ENCODE measurements at places on chromosomes 3 and 15.

DNA sequence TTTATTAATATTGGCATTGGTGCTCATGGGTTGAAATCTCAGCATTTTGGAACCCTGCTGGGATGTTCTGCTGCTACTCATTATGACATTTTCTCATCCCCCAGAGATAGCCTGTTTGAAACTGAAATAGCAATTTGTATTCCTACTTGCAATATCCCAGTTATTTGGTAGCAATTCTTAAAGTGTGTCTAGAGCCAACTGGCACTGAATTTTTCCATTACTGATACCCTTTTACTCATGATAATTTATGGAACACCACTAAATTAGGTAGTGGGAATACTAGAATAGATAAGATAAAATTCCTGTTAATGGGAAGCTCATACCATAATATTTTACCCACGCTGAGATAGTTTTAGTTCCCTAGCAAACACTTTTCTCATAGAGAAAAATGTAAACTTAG, 309.3 kb downstream of the SV2B start:
- no peak for DNase-seq

DNA sequence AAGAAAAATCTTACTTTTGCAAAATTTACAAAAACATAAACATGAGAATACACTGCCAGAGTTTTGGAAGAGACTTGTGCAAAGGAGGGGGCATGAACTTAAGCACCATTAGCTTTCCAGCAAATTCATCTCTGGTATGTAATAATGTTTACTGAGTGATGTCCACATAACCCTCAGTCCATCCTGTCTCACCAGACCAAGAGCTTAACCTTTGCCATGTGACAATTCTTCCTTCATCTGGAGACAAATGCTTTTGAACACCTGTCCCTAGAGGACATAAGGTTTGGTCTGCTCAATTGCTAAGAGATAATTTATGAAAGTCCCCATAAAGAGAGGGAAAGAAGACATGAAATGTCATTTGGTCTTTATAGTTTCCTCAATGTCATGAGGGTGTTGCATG, 412.3 kb downstream of the ERC2 start:
- DNase-seq = no peak

GRCh38 chr3:42116466-42116865, 25.3 kb downstream of the TRAK1 start:
- no peak for DNase-seq

DNA sequence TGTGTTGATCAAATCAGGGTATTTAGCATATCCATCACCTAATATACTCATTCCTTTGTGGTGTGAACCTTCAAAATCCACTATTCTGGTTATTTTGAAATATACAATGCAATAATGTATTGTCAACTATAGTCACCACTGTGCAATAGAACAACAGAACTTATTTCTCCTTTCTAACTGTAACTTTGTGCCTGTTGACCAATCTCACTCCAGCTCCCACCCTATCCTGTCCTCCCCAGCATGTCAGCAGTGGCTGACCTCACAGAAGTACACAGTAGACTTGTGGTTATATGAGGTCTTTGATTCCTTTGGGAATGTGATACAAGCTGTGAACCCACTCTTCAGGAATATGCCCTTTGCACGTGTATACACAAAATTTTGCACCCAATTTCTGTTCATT, 64.2 kb downstream of the ECT2 start:
- DNase-seq = no peak

DNA sequence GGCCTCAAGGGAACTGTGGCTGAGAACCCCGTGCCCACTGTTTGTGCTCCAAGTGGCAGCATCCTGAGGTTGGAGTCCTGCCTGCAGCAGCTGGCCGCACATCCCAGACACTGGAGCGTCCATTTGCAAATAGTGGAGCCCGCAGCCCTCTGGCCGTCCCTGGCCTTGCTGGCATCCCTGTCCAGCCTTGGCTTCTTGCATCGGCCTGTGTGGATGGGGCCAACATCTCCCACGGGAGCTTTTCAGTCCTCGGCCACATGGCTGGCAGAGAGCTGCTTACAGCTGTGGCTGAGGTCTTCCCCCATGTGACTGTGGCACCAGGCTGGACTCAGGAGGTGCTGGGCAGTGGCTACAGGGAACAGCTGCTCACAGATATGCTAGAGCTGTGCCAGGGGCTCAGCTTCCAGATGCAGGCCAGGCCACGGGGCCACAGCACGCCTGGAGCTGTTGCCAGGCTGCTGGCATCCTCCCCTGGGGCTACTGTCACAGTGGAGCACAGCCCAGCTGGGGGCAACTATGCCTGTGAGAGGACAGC, 71.2 kb downstream of the FAM43A start:
- no peak for DNase-seq

DNA sequence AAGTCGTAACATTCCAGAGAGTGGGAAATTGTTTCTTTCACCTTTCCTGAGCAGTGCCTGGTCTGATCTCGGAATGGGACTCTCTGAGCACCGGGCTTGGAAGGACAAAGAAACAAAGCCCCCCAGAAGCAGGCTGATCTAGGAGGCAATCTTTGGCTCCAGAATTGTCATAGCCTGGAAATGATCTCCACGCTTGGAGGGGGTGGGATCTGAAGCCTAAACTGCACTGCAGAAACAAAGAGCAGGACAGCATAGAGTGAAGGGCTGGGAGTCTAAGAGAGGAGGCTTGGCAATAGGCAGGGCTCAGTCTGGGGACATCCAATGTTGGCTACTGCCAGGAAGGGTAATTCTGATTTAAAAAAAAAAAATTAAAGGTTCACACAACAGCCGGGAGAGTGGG, 1.9 kb downstream of the CRABP1 start:
- DNase-seq = no peak

DNA sequence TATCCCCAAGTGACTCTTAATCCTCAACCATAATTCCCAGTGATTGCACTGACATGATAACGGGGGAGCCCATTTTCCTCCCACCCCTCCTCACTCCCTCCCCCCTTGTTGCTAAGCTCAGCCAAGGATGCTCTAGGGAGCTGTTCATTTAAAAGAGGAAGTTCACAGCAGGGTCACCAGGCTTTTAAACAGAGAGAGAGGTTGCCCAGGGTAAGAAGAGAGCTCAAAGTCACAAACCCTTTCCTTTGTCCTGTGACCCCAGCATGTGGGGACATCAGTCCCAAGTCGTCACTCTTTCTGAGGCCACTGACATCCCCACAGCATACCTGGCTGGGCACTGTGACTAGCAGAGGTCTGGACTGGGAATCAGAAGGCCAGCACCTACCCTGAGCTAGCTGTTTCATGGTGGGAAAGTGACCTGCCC, 144.1 kb downstream of the RORA start:
- no peak for DNase-seq

DNA sequence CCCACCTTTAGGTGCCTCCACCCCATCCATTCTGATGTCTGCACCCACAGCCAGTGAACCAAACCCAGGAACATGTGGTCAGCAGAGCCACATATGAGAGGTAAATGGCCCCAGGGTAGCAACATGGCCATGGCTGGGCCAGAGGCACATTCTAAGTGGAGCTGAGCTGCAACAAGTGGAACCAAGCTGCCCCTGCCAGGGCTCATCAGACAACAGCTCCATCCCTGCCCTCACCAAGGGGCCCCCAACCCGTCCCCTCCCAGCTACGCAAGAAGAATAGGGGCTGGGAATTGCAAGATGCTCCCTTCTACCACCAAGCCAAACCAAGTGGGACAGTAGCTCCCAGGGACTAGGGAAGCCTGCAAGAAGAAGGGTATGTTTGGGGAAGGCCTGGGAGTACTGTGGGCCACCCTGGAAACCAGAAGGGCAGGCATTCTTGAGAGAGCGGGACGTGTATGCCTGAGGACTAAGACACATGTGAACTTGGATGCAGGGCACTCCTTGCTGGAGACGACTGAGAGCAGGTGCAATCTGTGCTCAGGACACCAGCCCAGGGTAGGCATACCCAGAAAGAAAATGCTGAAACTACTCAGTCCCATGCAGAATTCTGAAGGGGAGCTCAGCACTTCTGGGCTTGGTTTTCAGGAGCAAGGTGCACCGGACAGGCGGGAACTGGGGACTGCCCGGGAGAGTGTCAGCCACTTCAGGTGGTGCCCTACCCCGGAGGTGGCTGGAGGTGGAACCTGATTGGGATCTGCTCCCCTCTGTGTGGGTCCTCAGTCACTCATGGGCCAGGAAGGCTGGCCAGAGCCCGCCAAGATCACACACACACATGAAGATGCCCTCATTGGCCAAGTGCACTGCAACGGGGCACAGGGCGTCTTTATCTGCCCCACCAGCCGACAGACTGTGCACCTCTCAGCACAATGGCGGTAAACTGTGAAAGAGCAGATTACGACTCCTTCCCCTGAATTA, 9.5 kb downstream of the MYL3 start:
- no peak for DNase-seq

GRCh38 chr3:112646623-112647022, 5.7 kb upstream of the CCDC80 start:
- DNase-seq = no peak
